ENCODE measurements at places on chromosomes 11 and 22.

DNA sequence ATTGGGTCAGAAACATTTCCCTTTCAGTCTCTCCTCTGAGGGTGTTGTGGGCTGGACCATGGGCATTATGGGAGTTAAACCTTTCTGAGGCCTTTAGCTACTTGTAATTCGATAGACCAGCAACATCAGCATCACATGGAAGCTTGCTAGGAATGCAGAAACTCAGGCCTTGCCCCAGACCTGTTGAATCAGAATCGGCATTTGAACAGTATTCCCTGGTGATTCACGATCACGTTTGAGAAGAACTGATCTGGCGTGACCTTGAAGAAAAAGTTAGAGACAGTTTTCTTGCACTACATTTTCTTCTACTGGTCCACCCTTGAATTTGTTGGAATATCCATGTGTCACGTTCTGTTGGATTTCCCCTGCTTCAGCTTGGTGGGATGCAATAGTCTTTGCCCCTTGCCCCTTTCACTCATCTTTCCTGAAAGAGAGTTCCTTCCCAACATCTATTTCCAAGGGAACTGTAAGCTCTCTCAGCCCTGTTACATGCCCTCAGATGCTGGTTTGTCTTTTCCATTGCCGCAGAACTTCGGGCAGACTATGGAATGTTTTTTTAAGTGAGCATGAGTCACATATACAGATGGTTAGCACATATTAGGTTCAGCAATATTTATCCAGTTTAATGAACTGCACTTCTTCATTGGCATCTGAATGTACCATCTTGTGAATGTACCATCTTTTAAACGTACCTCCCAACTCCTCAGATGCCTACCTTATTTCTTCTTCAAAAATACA is 23.9 kb downstream of the EHF start:
- DNase-seq = no peak

DNA sequence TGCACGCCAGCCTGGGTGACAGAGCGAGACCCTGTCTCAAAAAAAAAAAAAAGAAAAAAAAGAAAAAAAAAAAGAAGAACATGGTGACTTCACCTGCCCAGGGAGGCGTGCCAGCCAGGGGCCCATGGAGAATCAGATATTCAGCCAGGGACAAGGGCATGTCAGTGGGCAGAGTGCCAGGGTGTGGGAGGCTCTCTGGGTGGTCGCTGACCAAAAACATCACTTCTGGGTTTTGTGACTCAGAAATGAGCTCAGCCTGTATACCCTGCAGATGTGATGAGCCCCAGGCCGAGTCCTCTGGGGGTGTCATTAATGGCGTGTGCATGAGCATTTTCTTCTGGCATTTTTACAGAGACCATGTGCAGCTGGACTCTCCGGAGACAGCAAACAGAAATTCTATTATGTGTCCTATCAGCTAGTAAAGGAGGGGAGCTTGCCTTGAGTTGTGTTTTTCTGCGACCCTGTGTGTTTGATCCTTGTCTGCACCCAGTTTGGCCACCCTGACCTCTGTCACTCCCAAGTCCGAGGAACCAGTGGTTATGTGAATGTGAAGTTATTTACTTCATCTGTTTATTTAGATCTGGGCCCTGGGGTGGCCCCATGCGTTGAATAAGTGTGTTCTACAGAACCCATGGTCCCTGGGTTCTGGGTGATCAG is 53.6 kb downstream of the BCR start:
- DNase-seq = no peak

- DNase-seq = no peak
Measured at GRCh38 chr11:29773656-29774264, 243.1 kb downstream of the KCNA4 start.

- DNase-seq = no peak
Measured at GRCh38 chr22:20488946-20489345, 6.6 kb downstream of the KLHL22 start.

- DNase-seq = no peak
Measured at GRCh38 chr11:113314065-113314388, 356 bp upstream of the TTC12 start.

- DNase-seq = no peak
Measured at GRCh38 chr22:46124383-46125144, 25.8 kb upstream of the PPARA start.

- no peak for DNase-seq
Measured at GRCh38 chr11:83574519-83574918, 288.4 kb upstream of the CCDC90B start.

Data from CD4-positive, alpha-beta T cell treated with Interferon alpha-2 for 1 hour (primary cell).